Fibroblast of gingiva (primary cell): ENCODE measurements at places on chromosomes 2 and 18.

DNA sequence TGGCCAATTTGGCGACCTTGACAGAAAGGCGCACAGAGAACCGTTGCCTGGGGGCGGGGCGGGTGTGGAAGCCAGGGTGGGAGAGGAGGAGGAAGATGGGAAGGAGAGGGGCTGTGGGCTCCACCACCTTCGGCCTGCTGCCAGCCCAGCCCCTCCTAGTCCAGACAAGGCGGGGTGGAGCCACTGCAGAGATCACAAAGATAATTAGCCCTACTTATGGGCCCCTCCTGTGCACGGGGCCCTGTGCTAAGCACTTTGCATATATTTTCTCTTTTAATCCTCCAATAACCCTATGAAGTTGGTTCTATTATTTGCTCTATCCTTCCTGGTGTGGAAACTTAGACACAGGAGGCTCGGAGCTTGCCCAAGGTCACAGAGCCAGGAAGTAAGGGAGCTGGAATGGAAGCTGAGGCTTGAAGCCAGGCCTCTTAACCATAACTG lies 13.7 kb upstream of the ECEL1 start:
- DNase-seq: no peak

GRCh38 chr2:197804758-197805714 lies 643 bp downstream of the PLCL1 start:
- no peak for DNase-seq

- DNase-seq: no peak
These were observed 151.0 kb downstream of the TMEM17 start for GRCh38 chr2:62354771-62355561.

GRCh38 chr2:208296610-208297009 lies 30.6 kb downstream of the PIKFYVE start:
- no peak for DNase-seq

GRCh38 chr18:32427084-32427900 lies 43.4 kb downstream of the GAREM1 start:
- peak; percentile 17 for DNase-seq
